ENCODE measurements at places on chromosomes 11 and 22. TPM values are rescaled to one million over a fixed set of nuclear protein-coding genes. Genes with fewer than 3 reads are reported as not detected.

Gene ZC3H12C
- total RNA-seq: 14.8 TPM

Gene TENM4
- 4.3 TPM for total RNA-seq

Gene TMEM45B
- total RNA-seq: 16.4 TPM

DNA sequence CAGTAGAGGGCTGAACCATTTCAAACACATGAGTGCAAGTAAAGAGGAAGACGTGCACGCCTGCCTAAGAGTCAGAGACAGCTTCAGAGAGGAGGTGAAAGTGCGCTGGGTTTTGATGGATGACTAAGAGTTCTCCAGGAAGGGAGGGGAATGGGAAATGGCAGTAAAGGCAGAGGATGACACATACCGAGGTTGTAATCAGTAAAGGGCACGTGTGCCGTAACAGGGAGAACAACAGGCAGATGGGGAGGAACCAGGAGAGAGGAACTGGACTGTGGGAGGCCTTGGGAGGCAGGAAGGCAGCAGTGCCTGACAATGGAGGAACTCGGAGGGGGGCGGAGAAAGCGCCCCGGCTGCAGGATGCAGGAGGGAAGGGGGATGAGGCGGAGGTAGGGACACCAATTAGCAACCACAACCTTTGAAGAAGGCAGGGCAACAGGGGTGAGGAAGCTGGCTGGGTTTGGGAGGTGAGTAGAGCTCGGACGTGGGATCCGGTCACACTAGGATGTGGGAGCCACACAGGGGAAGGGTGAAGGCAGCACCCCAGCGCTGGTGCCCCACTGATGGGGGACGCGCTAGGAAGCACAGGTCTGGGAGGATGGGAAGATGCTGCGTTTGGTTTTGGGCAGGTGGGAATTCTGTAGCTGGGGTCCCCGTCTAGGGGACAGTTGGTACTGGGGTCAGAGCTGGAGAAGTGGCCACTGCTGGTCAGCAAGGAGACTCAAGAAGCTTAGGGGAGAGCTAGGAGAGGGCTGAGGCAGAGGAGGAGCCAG lies 67.4 kb downstream of the SCUBE1 start:
- DNase-seq: no peak

Gene FLRT1
- total RNA-seq: not detected

GRCh38 chr11:102478673-102479299 lies 26.2 kb upstream of the TMEM123 start:
- no peak for DNase-seq
